ENCODE measurements at places on chromosomes 1 and 21.
A peak's percentile ranks its signal among the peaks of the same experiment; 100 is the strongest.

DNA sequence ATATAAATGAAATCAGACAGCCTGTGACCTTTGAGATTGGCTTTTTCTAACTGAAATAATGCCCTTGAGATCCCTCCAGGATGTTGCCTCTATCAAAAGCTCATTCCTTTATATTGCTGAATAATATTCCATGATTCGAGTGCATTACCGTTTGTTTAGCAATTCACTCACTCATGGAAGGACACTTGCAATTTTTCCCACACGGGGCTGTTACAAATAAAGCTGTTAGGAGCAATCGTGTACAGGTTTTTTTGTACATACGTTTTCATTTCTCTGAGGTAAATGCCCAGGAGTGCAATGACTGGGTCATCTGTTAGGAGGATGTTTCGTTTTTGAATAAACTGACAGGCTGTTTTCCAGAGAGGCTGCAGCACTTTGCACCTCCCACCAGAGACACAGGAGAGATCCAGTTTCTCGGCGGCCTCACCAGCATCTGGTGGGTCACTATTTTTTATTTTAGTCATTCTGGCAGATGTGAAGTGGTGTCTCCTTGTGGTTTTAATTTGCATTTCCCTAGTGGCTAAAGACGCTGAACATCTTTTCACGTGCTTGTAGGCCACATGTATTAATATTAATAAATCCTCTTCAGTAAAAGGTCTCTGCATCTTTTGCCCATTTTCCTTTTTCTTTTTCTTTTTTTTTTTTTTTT is 11.0 kb downstream of the PRDM15 start:
- DNase-seq, result no peak

GRCh38 chr1:178267646-178268094 is 173.8 kb downstream of the RASAL2 start:
- DNase-seq, result peak; percentile 19

DNA sequence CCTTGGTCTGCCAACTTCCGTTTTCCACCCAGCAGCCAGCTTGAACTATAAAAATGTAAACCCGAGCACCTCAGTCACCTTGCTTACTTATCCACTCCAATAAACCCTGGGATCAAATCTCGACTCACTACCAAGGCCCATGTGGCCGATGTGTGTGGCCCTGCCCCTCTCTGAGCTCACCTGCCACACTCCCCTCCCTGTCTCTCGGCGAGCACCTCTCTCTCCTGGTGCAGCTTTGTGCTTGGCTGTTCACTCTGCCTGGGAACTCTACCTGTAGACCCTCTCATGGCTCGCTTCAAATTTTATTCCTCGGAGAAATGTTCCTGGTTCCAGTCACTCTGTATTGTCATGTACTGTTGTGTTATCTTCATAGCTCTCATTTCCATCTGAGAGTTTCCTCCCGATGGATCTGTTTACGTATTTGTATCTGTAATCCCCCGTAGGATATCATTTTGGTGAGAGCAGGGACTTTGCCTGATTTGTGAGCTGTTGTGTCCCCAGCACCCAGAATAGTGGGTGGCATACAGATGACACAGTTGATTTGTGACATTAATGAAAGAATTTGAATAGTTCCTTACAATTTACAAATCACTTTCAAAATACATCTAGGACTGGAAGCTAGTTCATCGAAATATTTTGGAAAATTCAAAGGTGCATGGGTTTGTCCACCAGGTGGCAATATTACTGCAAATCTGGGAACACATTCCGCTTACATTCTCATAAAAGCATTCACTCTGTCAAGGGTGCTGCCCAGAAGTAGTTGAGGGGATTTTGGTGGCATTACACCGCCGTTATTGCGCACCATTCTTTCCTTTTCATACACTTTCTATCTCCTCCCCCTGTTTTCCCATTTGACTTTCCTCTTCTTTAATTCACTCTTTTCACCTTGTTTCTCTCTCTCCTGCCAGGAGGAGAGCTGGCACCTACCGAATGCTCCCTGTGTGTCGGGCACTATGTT is 95.3 kb downstream of the ABCA4 start:
- DNase-seq, result peak; percentile 40

GRCh38 chr1:197083474-197083873 is 16.4 kb upstream of the F13B start:
- DNase-seq, result no peak

GRCh38 chr1:218459450-218459849 is 114.3 kb downstream of the TGFB2 start:
- DNase-seq, result no peak

DNA sequence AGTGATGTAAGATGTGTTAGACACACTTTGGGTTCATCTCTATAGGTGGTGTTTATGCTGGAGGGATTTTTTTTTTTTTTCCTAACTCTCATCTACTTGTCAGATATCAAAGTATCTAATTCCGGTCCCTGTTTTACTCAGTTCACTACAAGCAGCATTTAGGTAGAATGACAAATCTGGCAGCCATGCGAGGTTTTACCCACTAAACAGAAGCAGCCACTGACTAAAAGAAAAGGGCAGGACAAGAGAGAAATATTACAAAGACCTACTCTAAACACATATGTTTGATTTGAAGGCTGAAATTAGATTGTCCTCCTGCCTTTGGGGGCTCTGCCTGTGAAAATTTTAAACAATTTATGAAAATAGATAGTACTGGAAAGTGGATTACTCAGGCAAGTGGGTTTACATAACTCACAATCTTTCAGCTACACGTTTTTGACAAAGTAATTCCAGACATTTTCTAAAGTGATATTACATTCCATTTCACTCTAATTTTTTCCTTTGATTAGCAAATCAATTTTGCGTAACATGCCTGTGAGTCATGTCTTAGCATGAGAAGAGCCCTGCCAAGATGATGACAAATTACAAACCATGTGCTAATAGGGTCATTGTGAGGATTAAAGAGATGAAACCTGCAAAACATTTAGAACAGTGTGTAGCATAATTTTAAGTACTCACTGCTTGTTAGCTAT is 172.6 kb downstream of the PLA2G4A start:
- no peak for DNase-seq

DNA sequence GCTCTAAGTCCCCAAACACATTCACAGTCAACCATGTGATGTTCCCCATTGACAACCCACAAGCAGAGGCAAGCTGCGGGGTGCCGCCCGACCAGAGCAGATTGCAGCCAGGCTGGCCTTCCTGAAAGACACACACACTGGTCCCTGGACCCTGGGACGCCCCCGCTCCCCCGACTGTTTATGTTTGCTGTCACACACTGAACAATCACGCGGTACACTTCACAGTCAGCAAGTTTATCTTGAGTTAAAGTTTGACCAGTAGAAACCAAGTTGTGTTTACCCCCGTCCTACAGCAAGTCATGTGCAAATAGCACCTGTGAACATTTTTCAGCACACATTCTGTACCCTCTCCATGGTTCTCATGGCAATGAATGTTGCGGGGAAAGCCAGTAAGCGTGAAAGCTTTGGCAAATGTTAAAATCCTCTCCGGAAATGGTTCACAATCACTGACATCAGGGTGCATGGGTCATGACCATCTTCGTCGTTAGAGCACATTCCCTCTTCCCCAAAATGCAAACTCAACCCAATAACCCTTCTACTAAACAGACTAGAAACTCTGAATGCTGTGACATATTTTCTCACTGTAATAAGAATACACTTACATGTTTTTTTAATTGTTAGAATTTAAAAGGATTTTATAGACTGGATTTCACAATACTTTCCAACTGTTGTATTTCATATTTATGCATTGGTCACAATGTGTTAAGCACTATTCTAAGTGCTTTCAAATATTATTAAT is 33.3 kb upstream of the IRF2BP2 start:
- no peak for DNase-seq

DNA sequence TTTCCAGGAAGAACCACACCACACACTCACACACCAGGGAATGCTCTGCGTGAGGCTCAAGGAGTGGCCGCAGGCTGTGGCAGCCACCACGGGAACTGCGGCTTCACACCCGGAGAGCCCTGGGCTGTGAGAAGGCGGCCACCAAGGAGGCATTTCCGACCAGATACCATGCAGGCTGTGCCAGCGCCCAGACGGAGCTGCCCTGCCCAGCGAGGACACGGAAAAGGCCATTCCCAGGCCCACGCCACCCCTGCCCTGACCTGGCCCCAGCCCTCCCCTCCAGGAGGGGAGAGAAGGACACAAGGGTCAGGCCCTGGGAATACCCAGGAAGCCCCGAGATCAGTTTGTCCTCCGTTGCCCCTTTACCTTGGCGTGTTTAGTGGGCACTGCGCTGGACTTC is 119.3 kb downstream of the NPHP4 start:
- no peak for DNase-seq

- no peak for DNase-seq
Measured at GRCh38 chr1:181062836-181063428, 25.6 kb upstream of the IER5 start.

DNA sequence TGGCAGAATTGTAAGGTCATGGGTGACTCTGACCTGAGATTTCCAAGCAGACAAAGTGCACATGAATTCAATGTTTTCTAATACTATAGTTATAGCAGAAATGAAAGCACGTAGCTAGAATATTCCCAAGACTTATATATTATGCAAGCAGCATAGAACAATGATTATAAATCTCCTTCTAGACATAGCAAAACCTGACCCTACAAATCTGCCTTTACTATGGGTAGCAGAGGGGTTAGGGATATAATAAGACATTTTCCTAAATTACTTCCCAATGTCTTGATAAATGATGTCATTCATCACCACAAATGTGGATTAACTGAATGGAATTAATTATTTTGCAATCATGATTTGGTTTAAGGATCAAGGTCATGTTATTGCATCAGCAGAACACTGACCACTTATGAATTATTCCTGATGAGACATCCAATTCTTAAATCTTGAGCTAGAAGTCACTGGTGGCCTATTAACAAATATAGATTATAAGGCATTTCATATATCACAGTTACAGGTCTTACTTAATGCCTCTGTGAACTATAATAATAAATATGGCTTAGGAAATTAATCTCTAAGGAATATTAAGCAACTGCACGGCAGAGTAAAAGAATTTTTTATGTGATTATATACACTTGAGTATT is 776.6 kb downstream of the AMY1C start:
- DNase-seq, result no peak

DNA sequence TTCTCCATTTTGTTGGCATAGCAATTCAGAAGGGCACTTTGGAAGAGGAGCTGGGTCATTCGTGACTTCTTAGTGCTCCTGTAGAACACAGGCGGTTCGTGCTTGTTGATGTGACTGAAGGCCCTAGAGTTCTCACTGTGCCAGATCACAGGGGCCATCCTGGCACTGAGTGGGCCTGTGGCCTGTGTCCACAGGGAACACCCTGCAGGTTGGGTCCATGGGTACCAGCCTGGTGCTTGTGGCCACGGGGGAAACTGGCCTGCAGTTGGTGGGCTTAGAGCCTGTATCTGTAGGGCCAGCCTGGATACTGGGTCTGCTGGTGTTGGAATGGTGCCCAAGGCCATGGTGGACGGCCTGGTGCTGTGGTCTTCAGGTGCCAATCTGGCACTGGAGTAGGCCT is 9.2 kb downstream of the OR2G3 start:
- DNase-seq, result no peak

- peak; percentile 60 for DNase-seq
Measured at GRCh38 chr1:55632906-55633305, 417.7 kb upstream of the USP24 start.

- DNase-seq, result no peak
Measured at GRCh38 chr1:115450501-115451040, 112.5 kb upstream of the NGF start.

DNA sequence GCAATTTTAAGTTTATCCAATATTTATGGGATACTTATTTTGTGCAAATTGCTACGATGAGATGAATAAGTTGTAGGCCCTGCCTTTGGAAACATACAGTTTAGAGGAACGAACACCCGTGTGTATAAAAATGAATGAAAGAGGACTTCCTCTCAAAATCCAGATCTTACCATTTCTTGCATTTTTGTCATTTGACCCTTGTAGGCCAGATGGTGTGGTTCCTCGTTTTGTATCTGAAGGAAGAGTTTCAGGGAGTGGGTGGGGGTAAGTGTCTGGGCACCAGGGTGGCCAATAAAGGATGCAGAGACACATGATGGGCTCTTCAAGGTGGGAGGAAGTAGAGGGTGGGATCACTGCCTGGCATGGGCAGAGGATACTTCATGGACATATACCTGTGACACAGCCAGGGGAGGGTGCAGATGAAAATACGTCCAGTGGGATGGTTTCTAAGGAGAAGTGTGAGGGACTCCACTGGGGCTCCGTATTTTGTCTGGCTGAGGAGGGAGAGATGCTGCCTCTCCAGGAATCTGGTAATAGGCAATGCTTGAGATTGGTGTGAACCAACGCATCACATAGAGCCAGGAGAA is 14.4 kb downstream of the MAPKAPK2 start:
- DNase-seq, result no peak

DNA sequence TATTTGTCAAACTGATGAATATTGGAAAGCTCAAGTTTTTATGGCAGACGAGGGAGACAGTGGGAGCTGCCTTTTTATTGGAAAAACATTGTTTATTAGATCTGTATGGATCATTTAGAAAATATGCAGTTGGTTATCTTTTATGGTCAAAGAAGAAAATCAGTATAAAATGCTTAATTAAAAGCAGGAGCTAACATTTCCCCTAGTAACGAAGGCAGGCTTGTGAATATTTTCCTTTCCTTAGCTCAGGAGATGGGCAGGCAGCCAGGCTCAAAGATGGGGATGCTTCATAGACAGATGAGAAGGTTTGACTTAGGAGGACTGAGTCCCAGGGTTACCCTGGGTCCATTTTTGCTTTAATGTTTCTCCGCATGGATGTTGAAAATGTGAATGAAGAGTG is 26.0 kb downstream of the ROR1 start:
- no peak for DNase-seq

DNA sequence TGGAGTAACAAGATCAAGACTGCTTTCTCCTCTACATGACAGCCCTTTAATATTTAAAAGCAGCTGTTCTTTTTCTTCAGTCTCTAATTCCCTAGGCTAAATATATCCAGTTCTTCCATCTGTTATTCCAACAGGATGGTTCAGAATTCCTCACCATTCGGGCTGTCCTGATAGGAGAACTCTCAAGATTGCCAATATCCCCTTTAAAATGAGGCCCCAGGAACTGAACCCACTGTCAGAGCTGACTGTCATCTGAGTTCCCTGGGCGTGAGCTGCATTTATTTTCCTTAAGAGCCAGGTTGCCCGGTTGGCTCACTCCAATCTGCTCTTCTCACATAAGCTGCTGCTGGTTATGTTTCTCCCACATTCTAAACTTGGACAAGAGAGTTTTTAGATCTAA is 177.6 kb downstream of the MIS18A start:
- no peak for DNase-seq

GRCh38 chr1:93113127-93113526 is 34.0 kb downstream of the MTF2 start:
- no peak for DNase-seq

- peak; percentile 35 for DNase-seq
Measured at GRCh38 chr1:86154571-86155050, 2.0 kb downstream of the COL24A1 start.

Measured in nephron progenitor cell (in vitro differentiated cells).